ENCODE measurements at places on chromosomes 3 and 15.

DNA sequence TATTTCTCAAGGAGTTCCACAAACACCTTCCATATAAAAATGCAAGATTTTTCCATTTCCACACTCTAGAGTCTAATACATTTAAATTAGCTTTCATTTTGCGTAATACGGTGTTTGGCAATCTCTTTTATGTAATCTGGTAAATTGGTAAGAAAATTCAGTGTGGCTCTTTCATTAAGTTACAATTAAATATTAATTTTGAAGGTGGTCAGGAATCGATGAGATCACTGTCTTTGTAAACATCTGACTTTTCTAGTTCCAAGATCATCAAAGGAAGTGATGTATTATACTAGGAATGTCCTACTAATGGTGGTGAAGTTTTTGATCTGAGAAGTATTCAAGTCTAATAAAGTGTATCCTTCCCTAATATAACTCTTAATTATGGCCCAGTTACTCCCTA, 1.1 kb upstream of the UTS2B start:
- DNase-seq = no peak

DNA sequence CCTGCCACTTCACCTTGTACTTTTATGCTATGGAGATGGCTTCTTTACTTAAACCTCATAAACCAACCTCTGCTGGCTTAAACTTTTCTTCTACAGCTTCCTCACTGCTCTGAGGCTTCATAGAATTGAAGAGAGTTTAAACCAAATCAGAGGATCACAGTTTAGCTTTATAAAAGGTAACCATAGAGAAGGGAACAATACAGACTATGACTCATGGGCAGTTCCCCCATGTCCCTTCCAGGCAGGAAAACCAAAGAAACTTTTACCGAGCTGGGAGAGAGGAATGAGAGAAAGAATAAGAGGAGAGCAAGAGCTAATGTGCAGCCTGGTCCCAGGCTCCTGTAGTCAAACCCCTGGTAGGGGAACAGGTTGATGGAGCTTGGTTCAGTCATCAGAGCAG, 53.9 kb upstream of the NEDD4 start:
- DNase-seq = no peak

GRCh38 chr3:46348823-46349482, 5.0 kb upstream of the CCR2 start:
- no peak for DNase-seq

DNA sequence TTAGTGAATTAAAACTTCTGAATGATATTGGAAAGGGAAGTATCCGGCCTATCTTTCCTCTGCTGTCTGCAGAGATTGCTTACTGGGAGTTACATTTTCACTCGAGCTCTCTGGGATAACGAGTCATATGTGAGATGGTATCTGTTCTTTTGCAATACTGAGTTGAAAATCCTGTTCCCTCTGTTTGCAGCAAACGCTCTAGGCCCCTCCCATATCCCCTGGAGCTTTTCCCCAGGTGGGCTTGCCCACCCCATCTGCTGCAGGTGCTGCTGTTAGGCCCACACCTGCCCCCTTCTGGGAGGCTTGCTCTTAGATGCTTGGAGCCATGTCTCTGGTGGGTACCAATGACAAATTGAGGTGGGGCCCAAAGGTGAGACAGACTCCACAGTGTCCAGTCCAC, 42.7 kb upstream of the MTMR10 start:
- DNase-seq = no peak

DNA sequence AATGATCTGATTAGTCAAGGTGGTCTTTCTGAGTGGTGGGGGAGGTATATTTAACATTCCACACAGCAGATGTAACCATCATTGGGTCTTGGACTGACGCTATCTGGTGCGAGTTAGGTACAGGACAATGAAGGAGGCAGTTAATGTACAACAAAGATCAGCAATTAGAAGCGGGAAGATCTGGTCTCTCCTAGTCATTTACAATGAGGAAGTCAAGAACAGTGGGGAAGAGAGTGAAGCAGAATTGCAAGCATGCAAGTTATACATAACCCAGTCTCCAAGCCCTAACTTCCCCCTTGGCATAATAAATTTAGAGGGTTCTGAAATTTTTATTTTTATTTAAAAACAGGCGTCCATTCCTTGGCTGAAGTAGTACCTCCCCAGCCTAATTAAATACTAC, 14.1 kb downstream of the GPD1L start:
- no peak for DNase-seq

DNA sequence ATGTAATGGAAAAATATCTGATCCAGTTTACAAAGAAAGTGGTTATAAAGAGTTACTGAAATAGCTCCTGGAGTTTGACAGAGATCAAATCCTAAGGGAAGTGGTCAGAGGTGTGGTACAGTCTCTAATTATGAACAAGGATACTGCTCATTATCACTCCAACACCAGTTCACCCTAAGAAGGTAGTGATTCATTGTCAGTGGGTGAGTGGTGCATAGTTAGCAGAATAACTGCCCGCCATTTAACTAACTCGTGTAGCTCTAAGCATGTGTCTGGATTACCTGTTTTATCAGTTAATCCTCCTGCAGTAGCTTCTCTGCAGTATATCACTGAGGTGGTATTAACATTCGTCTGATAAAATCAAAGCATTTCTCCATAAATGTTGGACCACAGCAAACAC, 700.1 kb downstream of the NLGN1 start:
- no peak for DNase-seq

Data from epithelial cell of prostate (primary cell).